Anterior cingulate cortex (tissue), 58 donors: ENCODE measurements at places on chromosomes 1 and 21.

GRCh38 chr21:17539323-17539722 lies 26.5 kb downstream of the CXADR start:
- DNase-seq, result no peak

DNA sequence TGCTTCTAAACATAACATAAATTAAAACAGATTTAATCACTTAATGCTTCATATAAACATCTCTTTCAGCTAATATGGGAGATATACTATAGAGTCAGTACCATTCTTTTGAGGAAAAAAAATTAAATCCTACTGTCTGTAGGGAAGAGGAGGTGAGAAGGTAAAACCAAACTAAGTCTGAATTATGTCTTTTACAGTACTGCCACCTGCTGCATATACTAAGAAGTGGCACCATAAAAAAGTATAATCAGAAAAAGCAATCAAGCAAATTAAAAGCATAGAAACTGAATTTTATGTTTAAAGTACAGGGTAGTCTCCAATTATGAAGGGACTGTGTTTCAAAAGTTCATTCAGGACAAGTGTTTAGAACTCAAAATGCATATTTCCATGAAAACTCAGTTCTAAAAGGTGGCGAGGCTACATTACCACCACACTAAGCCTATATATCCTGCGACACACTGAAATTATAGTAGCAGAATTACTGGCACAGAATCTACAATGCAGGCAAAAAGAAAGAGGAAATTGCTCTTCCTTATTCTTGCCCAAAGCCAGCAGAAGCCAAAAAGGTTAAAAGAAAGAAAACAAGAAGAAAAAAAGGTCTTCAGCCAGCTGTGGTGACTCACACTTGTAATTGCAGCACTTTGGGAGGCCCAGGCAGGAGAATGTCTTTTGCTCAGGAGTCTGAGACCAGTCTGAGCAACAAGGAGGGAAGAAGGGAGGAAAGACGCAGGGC lies 9.0 kb downstream of the NSL1 start:
- no peak for DNase-seq

GRCh38 chr1:36034692-36035091 lies 49.2 kb upstream of the TEKT2 start:
- no peak for DNase-seq

GRCh38 chr1:100034470-100034869 lies 64.7 kb downstream of the SLC35A3 start:
- no peak for DNase-seq

DNA sequence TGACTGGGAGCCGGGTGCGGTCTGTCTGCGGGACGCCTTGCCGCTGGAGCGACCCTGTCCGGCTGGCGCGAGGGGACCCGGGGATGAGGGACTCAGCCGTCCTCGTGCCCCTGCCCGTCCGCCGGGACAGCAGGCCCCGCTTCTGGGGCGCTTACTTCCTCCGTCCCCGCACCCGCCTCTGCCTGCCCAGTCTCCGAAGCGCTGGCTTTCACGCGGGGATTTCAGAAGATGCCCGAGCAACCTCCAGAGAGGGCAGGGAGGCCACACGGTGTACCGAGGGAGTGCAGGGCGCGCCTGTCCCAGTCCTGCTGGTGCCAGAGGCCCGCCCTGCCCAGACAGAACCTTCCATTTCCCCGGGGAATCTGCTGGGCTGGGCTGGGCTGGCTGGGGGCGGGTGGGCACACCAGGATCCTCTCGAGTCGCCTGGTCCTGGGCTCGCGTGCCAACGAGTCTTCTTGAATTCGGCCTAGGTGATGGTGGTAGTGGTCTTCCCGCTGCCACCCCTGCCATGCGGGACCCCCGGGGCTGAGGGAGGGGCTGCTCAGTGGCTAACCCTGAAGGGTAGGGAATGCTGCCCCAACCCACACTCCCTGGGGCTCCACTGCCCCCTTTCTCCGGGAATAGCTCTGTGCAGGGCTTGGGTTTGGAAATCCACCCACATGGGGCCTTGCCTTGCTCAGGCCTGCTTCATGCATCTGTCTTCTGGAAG lies 2.5 kb upstream of the TRPM2 start:
- no peak for DNase-seq

- no peak for DNase-seq
These were observed 82.4 kb upstream of the COL11A1 start for GRCh38 chr1:103190766-103191165.
